ENCODE measurements at places on chromosomes 3 and 15.

GRCh38 chr3:197899833-197900478, 50.0 kb upstream of the RPL35A start:
- no peak for DNase-seq

DNA sequence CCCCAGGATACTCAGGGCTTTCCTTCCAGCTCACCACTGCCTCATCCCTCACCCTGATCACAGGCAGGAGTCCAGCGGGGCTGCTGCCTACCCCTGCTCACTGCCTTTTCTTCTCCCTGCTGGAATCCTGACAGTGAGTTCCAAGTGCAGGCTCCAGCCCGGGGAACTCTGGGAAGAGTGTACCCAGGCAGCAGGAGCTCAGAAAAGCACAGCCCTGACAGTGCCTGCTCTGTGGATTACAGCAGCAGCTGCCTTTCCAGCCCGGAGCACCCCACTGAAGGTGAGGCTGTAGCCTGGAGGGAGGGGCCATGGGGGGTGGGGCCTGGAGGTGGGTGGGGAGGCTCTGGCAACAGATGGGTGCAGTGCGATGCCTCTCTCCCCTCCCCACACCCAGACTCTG, 6.1 kb upstream of the JMJD7 start:
- DNase-seq: no peak

- no peak for DNase-seq
Observed at GRCh38 chr3:114827495-114827894, 319.6 kb downstream of the ZBTB20 start.

DNA sequence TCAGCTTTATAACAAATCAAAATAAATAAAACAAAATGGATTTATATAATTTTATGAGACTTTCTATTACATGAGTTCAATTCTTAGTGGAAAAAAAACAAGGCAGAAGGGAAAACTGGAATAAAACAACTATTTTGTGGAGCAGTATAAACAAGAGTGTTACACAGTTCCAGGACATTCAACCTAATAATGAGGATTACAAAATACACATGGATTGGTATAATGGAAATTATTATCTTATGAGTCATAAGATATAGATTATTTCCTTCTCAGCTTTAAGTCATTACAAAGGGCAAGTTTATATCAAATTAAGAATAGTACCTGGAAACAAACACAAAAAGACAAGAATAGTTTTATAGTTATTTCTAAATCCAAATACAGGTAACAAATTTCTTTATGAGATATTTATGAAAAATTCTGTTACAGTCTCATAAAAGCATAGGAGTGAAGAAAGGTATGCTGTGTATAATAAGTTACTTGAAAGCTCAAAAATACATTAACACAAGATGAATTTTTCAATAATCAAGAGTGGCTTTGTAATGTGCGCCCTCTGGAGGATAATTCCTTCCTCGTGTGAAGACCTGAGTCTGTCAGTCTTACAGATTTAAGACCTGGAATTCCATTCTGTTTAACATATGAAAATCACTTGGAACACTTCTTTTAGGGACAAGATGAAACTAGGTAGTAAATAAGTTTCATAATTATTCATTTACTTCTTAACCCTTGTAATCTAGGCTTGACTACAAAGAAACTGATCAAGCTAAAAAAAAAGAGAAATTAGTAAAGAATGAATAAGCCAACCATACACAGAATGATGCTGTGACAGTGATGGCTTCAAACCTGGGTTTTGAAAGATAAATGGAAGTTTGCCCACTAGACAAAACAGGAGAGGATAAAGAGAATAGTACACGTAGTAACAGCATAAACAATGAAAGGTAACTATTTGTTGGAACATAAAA, 9.5 kb downstream of the COPS2 start:
- peak; percentile 21 for DNase-seq

DNA sequence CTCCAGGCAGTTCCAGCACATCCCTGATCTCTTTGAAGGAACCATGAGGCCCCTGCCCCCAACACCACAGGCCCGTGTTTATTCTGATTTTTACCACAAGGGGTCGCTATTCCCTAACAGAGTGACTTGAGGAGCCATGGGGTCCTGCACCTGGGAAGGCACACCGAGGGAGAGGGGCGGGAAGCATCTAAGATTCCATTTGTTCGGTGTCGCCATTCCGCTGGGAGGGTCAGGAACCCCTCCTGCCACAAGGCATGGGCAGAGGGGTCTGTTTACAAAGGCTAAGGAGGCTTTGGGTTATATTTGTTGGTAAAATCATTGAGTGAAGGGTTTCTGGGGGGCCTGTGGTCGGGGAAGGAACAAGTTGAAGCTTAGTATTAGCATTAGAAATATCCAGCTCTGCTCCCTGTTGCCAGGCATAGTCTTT, 77.1 kb downstream of the WDR76 start:
- peak; percentile 39 for DNase-seq

Data from effector CD4-positive, alpha-beta T cell (primary cell).